Effector memory CD4-positive, alpha-beta T cell (primary cell): ENCODE measurements at places on chromosomes 16 and 17.

- DNase-seq: no peak
Measured at GRCh38 chr17:80091376-80091775, 10.0 kb upstream of the GAA start.

DNA sequence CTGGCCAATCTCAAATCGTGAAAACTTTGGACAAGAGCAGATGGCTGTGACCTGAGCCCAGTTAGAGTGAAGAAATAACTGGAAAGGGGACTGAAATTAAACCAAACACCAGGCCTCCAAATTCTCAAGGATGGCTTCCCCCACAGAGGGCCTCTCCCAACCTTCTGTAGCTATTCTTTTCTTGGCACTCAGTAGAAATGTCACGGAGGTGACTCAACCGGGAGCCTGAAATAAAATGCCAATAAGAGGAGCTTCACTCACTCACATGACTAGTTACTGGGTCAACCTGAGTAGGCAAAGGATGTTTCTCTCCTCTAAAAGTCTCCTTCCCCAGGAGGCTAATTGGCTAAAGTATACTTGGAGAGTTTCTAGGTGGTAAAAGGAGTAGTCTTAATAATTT lies 230.7 kb downstream of the MAF start:
- DNase-seq: no peak

- no peak for DNase-seq
Measured at GRCh38 chr17:6269478-6269877, 165.4 kb downstream of the AIPL1 start.

- DNase-seq: no peak
Measured at GRCh38 chr17:72751746-72752145, 340.7 kb downstream of the SLC39A11 start.

GRCh38 chr17:73798111-73798748 lies 154.0 kb upstream of the SDK2 start:
- no peak for DNase-seq

DNA sequence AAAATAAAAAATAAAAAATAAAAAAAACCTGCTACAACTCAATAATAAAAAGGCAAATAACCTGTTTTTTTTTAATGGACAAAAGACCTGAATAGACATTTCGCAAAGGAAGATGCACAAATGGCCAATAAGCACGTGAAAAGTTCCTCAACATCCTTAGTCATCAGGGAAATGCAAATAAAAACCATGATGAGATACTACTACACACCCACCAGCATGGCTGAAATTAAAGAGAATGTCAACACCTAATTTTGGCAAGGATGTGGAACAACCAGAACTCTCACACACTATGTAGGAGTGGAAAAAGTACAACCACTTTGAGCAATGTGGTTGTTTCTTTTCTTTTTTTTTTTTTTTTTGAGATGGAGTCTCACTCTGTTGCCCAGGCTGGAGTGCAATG lies 24.6 kb downstream of the COG7 start:
- DNase-seq: no peak

GRCh38 chr16:69880640-69881133 lies 70.4 kb upstream of the CLEC18A start:
- DNase-seq: no peak

- no peak for DNase-seq
Measured at GRCh38 chr17:37065486-37066321, 117.0 kb downstream of the AATF start.

GRCh38 chr17:40518401-40519088 lies 17.1 kb upstream of the TNS4 start:
- DNase-seq: no peak

GRCh38 chr16:11742093-11742535 lies 543 bp downstream of the TXNDC11 start:
- peak; percentile 35 for DNase-seq

GRCh38 chr17:73342541-73343167 lies 30.9 kb upstream of the CDC42EP4 start:
- DNase-seq: no peak

GRCh38 chr17:773467-774312 lies 8.4 kb downstream of the GLOD4 start:
- no peak for DNase-seq

DNA sequence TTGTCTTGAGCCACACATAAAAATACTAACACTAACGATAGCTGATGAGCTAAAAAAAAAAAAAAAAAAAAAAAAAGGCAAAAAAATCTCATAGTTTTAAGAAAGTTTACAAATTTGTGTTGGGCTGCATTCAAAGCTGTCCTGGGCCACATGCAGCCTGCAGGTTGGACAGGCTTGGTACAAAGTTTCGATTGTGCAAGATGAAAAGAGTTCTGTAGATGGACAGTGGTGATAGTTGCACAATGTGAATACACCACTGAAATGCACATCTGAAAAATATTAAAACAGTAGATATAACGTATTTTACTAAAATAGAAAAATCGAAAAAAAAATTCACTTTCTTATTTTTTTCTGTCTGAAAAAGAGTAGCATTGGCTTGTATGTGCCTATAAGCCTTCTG lies 42.9 kb downstream of the AMFR start:
- no peak for DNase-seq

DNA sequence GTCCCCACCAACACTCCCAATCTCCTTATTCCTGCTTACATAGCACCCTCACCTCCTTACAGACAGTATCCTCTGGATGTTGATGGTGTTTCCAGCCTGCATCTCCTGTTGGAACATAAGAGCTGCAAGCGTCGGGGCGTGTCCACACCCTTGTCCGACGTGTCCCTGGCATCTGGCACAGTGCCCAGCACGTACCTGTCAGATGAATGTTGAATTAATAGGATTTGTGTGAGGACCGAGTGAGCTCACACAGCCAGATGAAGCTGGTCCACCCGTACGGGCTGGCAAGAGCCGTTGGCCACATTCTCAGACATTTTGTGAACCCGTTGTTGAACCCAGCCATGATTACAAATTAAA lies 12.2 kb upstream of the CBX4 start:
- no peak for DNase-seq

DNA sequence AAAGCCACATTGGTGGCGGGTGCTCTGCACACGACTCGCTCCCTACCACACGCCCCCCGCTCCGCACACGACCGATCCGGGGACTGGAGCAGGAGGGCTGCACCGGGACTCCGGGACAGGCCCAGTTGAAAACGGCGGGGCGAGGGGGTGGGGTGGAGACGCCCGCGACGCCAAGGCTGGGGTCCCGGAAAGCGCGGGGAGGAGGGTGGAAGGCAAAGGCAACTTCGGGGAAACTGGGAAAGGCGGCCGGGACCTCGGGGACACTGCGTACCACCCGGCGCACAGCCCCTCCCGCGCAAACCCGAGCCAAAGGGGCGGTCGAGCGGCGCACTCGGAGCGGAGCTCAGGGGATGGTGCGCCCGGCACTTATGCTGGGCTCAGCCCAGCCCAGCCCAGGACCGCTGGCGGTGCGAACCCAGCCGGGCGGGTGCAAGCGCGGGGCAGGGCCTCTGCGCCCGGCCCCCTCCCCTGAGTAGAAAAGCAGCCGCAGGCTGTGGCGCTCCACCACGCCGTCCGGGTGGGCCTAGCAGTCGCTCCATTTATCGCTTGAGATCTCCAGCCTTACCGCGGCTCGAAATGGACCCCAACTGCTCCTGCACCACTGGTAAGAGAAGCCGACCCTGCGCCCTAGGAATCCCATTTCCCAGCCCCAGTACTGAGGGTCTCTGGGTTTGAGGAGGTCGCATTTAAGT lies at the start of gene MT1M:
TSS of gene MT1M (plus strand) at position 504 of the 692 bp plus-strand sequence. CDS start at position 577, 73 bp downstream.
- no peak for DNase-seq

DNA sequence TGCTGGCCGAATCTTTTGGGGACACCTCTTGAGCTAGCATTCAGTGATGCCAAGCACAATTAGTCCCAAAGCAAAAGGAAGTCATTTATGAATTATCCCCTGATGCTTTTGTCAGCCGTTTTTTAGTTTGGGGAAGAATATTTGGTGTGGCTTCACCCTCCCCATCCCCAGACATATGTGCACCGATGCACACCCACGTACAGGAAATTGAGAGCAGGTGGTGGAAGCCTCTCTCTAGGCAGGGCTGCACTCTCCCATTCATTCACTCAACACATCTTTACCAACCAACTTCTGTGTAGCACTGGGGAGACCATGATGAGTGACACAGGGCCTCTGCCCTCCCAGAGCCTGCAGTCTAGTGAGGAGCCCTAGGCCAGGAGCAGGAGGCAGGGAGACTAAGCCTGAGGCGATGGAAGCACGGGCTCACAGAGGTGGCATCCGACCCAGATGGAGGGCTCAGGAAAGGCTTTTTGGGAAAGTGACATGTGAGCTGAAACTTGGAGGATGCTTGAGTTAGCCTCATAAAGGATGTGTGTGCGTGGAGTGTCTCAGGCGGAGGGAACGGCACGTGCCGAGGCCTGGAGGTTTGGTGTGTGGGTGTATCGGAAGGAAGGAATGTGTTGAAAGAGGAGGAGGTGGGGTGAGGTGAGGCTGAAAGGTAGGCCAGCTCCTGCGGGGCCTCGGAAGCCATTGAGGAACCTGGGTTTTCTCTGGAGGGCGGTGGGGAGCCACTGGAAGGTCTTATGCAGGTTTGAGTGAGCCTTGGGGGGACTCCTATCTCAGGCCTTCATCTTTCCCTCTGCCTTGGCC lies 43.8 kb downstream of the PSME3IP1 start:
- DNase-seq: no peak

- DNase-seq: no peak
Measured at GRCh38 chr16:84526794-84527531, 22.5 kb upstream of the MEAK7 start.

DNA sequence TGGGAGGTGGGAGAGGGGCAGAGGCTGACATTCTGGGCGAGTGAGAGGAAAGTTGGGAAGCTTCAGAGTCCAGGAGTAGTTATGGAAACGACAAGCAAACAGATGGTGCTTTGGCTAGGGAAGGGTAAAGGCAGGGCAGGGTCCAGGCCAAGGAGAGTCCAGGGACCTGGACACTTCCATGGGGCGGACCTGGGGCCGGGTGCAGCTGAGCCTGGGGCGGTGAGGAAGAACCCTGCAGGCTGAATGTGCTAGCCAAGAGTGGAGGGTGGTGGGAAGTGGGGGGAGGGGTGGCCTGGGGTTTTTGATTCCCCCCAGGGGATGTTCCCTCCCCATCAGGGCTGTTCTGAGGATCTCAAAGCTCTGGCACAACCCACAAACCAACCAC lies 2.6 kb downstream of the PPP1R9B start:
- DNase-seq: no peak

- no peak for DNase-seq
Measured at GRCh38 chr17:56593086-56593645, 333 bp upstream of the NOG start.

DNA sequence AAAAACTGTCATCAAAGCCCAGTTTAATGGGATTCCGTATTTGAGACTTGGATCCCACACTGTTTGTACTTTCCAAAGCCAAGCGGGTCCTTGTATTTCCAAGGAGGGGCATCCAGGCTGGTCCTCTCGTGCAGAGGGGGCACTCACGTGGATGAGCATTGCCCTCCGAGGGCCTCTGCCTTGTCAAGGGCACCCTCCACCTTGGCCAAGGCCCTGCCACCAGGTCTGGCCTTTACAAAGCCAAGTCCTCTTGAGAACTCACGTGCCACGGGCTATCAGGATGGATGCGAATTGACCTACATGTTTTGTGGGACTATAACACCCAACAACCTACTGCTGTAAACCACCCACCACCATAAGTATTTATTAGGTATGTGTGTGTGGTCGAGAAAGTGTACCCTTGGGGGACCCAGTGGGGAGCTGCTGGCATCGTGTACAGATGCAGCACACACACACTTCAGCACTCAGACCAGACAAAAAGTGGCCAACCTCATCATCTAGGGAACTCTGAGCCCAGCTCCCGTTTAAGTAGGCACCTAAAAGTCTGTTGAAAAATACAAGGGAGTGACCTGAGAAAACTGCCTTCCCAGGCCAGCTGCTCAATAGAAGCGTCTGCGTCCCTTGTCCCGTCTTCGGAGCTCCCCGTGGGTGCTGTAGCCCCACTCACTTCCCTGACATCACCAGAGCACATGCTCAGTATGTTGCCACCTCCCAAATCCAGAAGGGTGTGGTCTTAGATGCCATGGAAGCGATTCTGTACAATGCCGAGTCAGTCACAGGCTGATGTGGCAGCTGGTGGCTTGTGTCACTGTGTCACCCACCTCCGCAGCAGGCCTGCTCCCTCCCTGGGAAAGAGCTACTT lies 12.9 kb downstream of the MAP1LC3B start:
- no peak for DNase-seq

- no peak for DNase-seq
Measured at GRCh38 chr17:79616801-79617200, 6.0 kb upstream of the RBFOX3 start.

GRCh38 chr16:69123910-69124309 lies 8.5 kb downstream of the CHTF8 start:
- peak; percentile 39 for DNase-seq

DNA sequence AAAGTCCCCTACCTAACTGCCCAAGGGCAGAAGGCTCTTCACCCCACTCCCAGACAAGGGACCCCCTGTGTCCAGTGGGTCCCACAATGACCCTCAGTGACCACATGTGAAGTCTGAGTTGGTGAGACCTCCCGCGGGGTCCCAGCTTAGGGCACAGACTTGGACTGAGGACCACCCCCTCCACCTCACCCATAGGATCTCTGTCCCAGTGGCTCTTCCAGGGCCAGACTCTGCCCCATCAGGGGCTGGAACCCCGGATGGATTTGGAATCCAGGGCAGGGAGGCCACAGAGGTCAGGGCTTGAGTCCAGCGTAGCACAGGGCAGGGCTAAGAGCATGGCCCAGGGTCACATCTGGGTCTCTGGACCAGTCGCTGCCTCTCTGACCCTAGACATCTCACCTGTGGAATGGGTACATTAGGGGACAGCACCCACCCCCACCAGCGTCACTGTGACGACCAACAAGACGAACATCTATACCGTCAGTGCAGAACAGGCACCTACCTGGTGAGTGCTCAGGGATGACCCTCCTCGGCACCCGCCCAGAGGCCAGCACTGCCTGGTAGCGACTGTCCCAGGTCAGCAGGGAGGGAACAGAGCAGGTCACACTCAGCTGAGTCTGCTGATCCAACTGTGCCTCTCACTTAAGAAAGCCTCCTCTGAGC lies 37.7 kb downstream of the TNFRSF13B start:
- DNase-seq: no peak
